ENCODE measurements at places on chromosomes 16 and 17.

DNA sequence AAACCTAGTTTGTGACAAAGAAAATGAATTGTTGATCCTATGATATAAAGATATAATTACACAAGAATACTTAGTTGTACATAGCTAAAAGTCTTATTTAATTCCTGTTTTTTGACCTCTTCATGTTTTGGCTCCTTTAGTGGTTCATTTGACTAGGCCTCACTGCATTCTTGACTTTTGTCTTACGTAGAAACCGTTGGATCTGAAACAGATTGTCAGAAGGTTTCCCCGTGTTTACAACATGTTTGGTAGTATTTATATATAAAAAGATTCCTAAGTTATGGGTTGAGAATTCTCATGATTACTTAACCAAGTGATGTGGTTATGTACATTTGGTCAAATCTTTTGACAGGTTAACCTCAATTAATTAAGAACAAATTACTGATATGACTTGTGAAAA is 162.8 kb downstream of the BCAS3 start:
- DNase-seq: no peak

DNA sequence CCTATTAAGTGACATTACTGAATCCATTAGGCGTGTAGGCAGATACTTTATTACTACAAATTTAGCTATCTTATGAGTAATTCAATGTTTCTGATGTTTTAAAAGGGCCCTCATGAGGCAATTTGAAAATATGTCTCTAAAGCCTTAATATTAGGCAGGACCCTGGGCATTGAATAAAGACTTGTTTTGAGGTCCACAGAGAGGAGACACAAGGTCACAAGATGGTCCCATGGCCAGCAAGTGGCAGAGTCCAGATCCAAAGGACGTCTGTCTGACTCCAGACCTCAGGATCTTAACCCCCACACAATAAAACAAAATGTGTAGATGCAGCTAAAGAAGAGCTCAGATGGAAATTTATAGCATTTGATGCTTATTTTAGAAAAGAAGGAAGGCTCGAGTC is 31.9 kb upstream of the HEATR6 start:
- no peak for DNase-seq

GRCh38 chr17:18172531-18173278 is 10.9 kb upstream of the ALKBH5 start:
- DNase-seq: no peak

- DNase-seq: no peak
Observed at GRCh38 chr16:27972500-27972899, 91.0 kb downstream of the GSG1L start.

DNA sequence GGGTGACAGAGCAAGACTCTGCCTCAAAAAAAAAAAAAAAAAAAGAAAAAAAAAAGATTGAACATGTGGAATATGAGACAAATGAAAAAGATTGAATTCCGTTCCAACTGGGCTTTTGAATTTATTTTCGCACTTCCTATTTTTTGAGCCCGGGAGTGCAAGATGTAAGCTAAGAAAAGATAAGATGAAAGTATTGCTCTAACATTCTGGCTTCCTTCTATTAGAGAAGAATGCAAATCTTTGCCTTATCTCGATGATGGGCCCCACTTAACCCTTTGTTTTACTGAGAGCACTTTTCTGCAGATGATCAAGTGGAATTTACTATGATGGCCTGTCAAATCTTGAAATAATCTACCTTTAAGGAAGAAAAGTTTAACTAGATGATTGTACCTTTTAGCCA is 96.3 kb downstream of the WWOX start:
- no peak for DNase-seq

DNA sequence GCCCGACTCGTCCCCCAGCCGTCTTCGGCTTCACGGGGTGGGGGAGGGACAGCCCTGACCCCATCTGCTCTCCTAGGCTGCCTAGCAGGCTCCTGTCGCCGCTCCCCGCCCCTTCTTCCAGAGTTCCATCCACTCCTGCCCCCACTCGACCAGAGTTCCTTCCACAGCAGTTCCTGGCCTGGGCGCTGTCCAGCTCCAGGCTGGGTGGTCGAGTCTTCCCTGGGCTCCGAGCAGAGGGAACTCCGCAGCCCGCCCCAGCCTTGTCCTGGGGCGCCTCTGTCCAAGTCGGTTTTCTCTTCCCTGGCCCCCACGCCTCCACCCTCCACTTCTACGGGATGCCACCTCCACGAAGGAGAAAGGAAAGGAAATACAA is 1.4 kb downstream of the PYY start:
- DNase-seq: no peak

GRCh38 chr17:66803474-66803951 is 31.4 kb upstream of the CACNG5 start:
- no peak for DNase-seq

- DNase-seq: no peak
Observed at GRCh38 chr17:11330006-11330405, 89.0 kb downstream of the SHISA6 start.

DNA sequence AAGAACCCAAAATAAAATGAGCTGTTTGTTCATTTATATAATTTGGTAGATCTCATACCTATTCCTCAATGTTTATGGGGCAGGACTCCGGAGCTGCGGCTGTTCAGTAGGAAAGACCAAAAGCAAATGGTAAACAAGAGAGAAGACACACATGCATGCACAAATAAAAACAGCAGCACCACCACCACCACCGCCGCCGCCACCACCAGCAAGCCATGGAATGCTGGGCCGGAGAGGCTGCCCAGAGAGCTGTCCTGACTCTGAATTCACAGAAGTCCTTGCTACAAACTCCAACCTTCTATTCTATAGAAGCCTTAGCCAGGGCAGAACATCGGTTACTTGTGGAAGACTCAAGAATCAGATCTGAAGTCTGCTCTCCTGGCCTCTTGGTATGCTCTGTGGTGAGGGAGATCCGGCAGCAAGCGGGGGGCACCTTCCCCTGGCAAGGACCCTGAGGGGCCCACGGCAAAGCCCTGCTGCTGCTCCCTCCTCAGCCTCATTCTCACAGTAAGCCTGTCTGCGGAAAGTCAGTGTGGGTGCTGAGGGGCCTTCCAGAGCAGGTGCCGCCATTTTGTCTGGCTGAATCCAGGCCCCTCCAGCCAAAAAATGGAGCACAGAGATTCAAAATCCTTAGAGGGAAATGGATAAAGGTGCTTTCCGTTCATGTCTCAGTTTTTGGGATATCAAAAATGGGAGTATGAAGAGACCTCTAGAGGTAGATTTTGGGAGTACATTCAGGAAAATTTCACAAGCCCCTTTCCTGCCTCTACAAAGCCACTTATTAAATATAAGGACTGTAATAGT is 6.4 kb upstream of the FOXJ1 start:
- DNase-seq: no peak

DNA sequence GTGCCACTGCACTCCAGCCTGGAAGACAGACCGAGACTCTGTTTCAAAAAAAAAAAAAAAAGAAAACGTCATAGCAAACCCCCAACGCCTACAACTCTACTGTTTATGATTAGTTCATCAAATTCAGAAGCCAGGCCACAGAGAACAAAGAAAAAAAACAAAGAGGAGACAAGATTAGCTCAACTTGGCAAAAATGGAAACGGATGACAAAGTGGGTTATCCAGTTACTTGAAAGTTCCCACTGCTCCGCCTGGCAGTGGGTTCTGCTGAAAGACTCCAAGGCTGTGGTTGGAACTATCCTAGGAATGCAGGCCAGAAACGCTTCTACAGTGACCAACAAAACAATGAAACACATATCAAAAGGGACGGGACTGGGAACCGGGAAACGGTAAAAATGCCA is 53.1 kb downstream of the MRM3 start:
- DNase-seq: no peak

DNA sequence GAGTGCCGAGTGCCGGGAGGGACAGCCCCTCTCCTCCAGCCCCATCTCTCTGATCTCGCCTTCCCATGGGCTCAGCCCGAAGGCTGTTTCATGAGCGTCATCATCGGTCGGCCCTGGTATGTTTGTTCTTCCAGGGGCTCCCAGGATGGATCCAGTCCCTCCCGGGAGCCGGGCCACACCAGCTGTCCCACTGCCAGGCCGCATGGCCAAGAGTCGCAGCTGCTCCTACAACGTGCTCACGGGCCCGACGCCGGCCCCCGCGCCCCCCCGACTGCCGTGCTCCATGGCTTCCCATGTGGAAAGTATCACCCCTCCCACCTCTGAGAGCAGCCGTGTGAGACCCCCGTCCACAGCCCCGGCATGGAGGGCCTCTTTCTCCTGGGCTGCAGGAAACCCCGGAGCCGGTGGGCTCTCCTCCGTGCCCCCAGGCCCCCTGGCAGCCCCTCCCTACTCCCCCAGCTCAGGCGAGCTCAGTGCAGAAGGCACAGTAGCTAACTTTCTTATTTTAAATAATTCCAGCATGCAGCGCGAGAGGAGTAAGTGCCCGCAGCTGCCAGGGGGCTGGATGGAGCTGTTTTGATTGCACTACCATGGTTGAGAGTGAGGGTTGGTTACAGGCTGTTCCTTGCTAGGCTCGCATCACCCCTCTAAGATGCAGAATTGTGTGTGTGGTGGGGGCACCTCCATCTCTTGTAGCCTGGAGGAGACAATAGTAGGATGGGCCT is 26.6 kb upstream of the GSE1 start:
- no peak for DNase-seq

GRCh38 chr17:42521036-42521435 is 15.0 kb upstream of the NAGLU start:
- DNase-seq: no peak

GRCh38 chr16:4330277-4330874 is 14.5 kb downstream of the GLIS2 start:
- peak; percentile 50 for DNase-seq

DNA sequence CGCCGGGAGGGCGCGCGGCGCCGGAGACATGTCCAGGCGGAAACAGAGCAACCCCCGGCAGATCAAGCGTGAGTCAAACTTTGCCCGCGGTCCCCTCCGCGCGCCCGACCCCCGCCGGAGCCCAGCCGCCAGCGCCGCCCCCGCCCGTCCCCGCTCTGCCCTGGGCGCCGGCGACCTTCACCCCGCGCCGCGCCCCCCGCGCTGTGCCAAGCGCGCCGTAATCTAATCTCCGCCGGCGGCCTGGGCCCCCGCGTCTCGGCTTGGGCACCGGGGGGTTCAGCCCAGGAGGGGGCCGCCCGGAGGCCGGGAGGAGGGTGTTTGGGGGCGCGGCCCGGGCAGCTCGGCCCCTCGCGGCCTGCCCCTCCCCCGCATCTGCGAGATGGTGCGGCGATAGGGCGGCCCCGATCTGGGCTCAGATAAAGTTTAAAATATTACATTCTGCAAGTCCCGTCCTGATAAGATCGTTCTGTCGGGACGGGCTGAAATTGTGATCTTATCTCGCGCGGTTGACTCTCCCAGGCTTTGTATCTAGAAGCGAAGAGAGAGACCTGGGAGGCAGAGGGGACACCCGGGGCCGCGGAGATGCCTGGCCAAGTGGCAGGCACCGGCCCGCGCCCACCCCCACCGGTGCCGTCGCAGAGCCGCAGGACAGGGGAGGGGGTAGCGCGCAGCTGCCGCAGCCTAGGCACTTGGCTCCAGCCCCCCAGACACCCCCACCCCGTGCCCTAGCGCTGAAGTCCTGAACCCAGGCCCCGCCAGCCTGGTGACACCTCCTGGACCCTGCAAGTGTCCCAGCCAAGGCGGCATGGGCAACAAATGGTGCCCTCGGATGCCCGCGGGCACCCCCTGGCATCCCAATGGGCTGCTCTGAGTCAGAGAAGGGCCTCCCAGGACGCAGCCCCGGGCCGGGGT is 787 bp downstream of the ZFPM1 start:
- DNase-seq: peak; percentile 52

DNA sequence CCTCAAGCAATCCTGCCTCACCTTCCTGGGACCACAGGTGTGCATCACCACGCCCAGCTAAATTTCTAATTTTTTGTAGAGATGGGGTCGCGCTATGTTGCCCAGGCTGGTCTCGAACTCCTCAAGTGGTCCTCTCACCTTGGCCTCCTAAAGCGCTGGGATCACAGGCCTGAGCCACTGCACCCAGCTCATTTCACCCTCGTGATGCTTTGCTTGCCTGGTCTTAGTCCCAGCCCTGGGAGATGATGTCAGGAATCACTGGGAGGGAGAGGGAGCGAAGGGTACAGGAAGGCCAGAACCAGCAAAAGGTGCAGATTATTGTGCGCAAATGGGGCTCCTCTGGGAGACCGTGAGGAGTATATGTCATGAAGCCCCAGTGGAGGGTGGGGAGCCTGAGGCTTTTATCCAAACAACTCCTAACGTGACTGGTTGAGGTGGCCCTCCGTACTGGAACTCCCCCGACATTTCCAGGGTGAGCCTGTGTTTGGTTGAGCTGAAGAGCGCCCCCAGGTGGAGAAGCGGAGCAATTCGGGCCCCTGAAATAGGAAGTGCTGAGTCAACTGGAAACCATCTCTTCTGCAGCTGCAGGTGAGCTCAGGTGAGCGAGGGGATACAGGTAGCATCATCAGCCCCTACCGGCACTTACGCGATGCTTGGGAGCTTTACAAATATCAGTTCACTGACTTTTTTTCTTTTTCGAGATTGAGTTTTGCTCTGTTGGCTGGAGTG is 41.2 kb upstream of the HAPSTR1 start:
- DNase-seq: no peak

GRCh38 chr16:89861648-89862047 is 11.7 kb upstream of the TCF25 start:
- no peak for DNase-seq

GRCh38 chr17:6651919-6652452 is 424 bp downstream of the C17orf100 start:
- peak; percentile 34 for DNase-seq

DNA sequence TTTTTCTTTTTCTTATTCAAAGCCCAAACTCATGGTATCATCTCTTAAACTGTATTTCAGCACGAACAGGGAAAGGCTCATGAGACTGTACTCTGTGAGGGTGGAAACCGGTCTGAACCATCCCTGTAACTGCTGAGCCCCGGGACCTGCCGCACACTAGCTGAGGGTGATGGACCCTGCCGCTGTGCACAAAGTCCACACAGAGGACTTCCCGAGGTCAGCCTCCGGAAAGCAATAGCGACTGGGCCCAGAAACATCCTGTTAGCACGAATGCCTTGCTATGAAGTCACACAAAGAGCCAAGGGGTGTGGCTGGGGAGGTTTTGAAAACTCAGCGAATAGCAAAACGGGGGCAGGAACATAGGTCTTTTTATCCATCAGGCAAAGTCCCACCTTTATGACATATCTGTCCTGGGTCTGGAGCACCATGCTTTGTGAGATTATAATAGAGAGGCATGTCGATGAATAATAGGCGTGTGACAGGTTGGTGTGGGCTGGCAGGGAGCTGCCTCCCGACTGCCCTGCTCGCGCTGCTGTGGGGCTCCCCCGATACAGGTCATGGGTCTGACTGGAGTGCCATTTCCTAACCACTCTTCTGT is 33.4 kb downstream of the CDK5R1 start:
- DNase-seq: peak; percentile 22
